ENCODE measurements at places on chromosomes 1 and 21. TPM values are rescaled to one million over a fixed set of nuclear protein-coding genes. Genes with fewer than 3 reads are reported as not detected.

The PODN gene
- not detected for total RNA-seq

The IVL gene
- total RNA-seq, result not detected

The ATP1A2 gene
- total RNA-seq, result not detected

The PLA2G2F gene
- not detected for total RNA-seq

The MAN1A2 gene
- 44.6 TPM for total RNA-seq

The SLC6A17 gene
- total RNA-seq, result not detected

The SLC16A4 gene
- 0.15 TPM for total RNA-seq

The DMBX1 gene
- total RNA-seq, result 0.07 TPM

The F5 gene
- total RNA-seq, result 17.5 TPM

The RAB7B gene
- not detected for total RNA-seq

The RUSC1 gene
- total RNA-seq, result 26.3 TPM

The TMEM240 gene
- 0.39 TPM for total RNA-seq

The RSPO1 gene
- total RNA-seq, result not detected

The GJA9 gene
- not detected for total RNA-seq

The SLC39A1 gene
- 65.1 TPM for total RNA-seq

The CLIC4 gene
- 26.9 TPM for total RNA-seq

The LPAR3 gene
- total RNA-seq, result 1.0 TPM

The FAM151A gene
- total RNA-seq, result not detected

The CLEC20A gene
- total RNA-seq, result not detected

The KTI12 gene
- 14.6 TPM for total RNA-seq

The UMODL1 gene
- not detected for total RNA-seq

The OR2L13 gene
- not detected for total RNA-seq

The CRP gene
- not detected for total RNA-seq

The F13B gene
- not detected for total RNA-seq

The NBPF9 gene
- 34.5 TPM for total RNA-seq

The OR2AJ1 gene
- not detected for total RNA-seq

The FCGR1A gene
- not detected for total RNA-seq

The CASQ2 gene
- not detected for total RNA-seq

The PIGR gene
- total RNA-seq, result 0.05 TPM

The CREB3L4 gene
- total RNA-seq, result 6.2 TPM

The CDC7 gene
- 16.1 TPM for total RNA-seq

The AMY2B gene
- total RNA-seq, result 7.1 TPM

The ADAM30 gene
- not detected for total RNA-seq
